A549 treated with AZD2906 at 1 μM for 4 hours (cell line): ENCODE measurements at places on chromosomes 1 and 21. TPM values are rescaled to one million over a fixed set of nuclear protein-coding genes. Genes with fewer than 3 reads are reported as not detected.

CFAP141 gene
- 0.37 TPM in 1 of 5 replicates, not detected in the others for total RNA-seq

LCE1B gene
- 0.06 to 0.10 TPM (median 0.08 TPM) in 3 of 5 replicates, not detected in the others for total RNA-seq

SLC45A1 gene
- 8.8 to 12.0 TPM (median 11.0 TPM) in 5 replicates for total RNA-seq

C1orf141 gene
- not detected in 5 replicates for total RNA-seq

CHIA gene
- total RNA-seq, result not detected in 5 replicates

BMP8B gene
- total RNA-seq, result 4.2 to 5.2 TPM (median 5.0 TPM) in 5 replicates

USH2A gene
- total RNA-seq, result not detected in 5 replicates

NBPF10 gene
- total RNA-seq, result 0.92 to 1.3 TPM (median 1.2 TPM) in 5 replicates

SH2D5 gene
- 11.6 to 15.5 TPM (median 13.1 TPM) in 5 replicates for total RNA-seq

ZMYND12 gene
- total RNA-seq, result 0.14 to 0.63 TPM (median 0.34 TPM) in 5 replicates

RGS1 gene
- total RNA-seq, result not detected in 5 replicates

MYBPHL gene
- not detected in 5 replicates for total RNA-seq

RORC gene
- 0.01 to 0.05 TPM (median 0.03 TPM) in 5 replicates for total RNA-seq

UQCRHL gene
- total RNA-seq, result 5.5 to 7.6 TPM (median 6.6 TPM) in 5 replicates

MATN1 gene
- total RNA-seq, result 0.02 to 0.14 TPM (median 0.10 TPM) in 4 of 5 replicates, not detected in the other

OR10J1 gene
- not detected in 5 replicates for total RNA-seq

POU3F1 gene
- total RNA-seq, result 0.03 to 0.06 TPM in 2 of 5 replicates, not detected in the others

RPE65 gene
- total RNA-seq, result not detected in 5 replicates

PTAFR gene
- total RNA-seq, result 0.09 to 0.17 TPM (median 0.13 TPM) in 5 replicates

CNR2 gene
- total RNA-seq, result 0.01 TPM in 1 of 5 replicates, not detected in the others

KCND3 gene
- 0.02 to 0.03 TPM (median 0.03 TPM) in 3 of 5 replicates, not detected in the others for total RNA-seq

KDM1A gene
- 85.4 to 102 TPM (median 92.6 TPM) in 5 replicates for total RNA-seq

CACHD1 gene
- 1.3 to 1.6 TPM (median 1.3 TPM) in 5 replicates for total RNA-seq

CD164L2 gene
- total RNA-seq, result not detected in 5 replicates

BCL2L15 gene
- total RNA-seq, result 0.24 to 0.96 TPM (median 0.73 TPM) in 5 replicates

SLC22A15 gene
- total RNA-seq, result 0.45 to 1.0 TPM (median 0.60 TPM) in 5 replicates

PKP1 gene
- total RNA-seq, result 0.02 to 0.07 TPM (median 0.05 TPM) in 5 replicates

GNAT2 gene
- 0.07 to 0.10 TPM in 2 of 5 replicates, not detected in the others for total RNA-seq

CD5L gene
- total RNA-seq, result not detected in 5 replicates

SPRR1A gene
- not detected in 5 replicates for total RNA-seq

PLD5 gene
- 1.9 to 2.9 TPM (median 2.1 TPM) in 5 replicates for total RNA-seq

COL24A1 gene
- 0.01 to 0.05 TPM (median 0.02 TPM) in 5 replicates for total RNA-seq

S100A7 gene
- not detected in 5 replicates for total RNA-seq
